ENCODE measurements at places on chromosomes 2 and 18. TPM values are rescaled to one million over a fixed set of nuclear protein-coding genes. Genes with fewer than 3 reads are reported as not detected.

DNA sequence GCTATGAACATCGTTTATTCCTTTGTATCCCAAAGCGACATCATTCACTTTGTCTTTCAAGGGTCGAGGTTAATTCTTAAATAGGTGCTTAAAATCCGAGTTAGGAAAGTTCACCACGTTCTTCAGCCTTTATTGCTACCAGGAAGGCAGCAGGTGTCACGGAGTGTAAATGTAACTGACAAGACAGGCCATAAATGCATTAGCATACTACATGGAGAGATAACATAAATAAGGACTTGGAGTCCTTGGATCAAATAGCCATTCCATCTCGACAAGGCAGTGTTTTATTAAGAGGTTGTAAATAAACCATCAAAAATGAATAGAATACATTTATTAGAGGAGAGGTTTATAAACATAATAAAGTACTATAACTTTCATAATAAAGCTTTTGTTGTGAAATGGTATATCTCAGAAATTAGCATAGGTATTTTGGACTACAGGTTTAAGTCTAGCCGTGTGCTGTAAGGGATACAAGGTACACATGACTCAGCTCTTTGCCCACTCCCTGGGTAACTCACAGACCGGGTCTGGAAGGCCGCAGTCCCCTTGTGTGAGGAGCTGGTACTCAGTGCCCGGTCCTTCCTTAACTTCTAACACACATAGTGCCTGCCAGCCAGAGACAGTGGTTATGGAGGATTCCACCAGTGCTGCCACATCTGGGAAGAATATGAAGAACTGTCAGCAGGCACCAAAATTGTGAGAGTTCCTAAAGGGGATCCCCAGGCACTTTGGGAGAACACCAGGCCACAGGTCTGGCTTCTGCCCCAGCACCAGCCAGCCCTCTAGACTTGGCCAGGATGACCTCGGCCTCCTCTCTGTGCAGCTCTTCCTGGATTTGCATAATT is 29.4 kb downstream of the CAPN13 start:
- no peak for DNase-seq

DNA sequence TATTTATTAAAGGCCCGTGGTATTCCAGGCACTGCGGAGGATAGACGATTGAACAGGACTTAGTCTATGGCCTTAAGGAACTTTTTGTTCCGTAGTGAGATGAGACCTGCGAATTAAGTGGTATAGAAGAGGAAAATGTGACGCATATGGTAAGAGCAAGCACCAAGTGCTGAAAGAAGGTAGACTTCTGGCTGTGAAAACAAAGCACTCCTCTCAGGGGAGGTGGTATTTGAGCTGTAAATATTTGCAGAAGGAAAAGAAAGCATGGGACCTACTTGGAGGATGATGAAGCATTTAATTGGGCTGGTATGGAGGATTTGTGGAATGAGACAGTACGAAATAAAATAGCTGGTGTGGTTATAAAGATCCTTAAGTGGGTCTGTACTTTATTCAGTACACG is 62.5 kb downstream of the GPR39 start:
- DNase-seq: no peak

- DNase-seq: no peak
Measured at GRCh38 chr2:55621802-55622201, 4.4 kb upstream of the PPP4R3B start.

DNA sequence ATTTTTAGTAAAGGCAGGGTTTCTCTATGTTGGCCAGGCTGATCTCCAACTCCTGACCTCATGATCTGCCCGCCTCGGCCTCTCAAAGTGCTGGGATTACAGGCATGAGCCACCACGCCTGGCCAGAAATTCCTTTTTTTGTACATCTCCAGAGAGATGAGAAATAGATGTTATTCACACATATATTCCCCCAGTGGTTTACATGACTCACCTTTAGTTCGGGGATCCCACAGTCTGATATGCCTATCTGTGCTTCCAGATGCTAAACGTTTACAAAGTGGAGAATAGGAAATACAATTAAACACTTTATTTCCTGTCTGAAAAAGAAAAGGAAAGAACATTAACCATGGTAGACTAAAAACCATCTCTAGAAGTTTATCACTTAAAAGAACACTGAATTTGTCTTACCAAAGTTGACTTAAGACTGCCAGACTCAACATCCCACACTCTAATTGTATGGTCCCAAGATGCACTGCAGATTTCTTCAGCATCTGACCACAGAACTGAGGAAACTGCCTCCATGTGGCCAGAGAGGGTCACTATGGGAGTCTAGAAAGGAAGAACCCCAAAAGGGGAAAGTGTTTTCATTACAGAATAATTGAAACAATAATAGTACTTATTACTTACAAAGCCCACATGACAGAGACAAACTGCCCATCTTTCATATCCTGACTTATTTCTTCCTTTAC is 12.6 kb upstream of the ICA1L start:
- no peak for DNase-seq

GRCh38 chr18:61637905-61638595 is 254.8 kb downstream of the RNF152 start:
- DNase-seq: no peak

The SALL3 gene
- total RNA-seq: 0.28 TPM
